Thyroid gland (tissue), 4 donors: ENCODE measurements at places on chromosomes 4 and X.
A peak's percentile ranks its signal among the peaks of the same experiment; 100 is the strongest.

GRCh38 chr4:35541888-35542213 lies 702.5 kb downstream of the ARAP2 start:
- DNase-seq: no peak

DNA sequence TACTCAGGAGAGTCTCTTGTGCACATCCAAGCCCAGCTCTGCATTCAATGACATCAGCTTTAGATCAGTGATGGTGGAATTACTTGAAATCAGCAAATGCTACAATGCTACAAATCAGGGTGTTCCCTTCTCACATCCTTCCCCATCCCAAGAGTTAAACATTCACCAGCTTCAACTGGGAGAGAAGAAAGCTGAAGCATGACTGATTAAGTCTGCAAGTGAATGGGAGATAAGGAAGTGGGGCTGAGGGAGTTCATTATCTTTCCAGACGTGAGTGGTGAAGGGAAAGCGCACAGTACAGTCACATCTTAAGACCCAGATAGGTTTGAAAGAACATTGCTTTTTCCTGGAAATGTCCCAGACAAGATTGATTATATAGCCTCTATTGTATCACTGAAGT lies 26.2 kb upstream of the MAP9 start:
- no peak for DNase-seq

DNA sequence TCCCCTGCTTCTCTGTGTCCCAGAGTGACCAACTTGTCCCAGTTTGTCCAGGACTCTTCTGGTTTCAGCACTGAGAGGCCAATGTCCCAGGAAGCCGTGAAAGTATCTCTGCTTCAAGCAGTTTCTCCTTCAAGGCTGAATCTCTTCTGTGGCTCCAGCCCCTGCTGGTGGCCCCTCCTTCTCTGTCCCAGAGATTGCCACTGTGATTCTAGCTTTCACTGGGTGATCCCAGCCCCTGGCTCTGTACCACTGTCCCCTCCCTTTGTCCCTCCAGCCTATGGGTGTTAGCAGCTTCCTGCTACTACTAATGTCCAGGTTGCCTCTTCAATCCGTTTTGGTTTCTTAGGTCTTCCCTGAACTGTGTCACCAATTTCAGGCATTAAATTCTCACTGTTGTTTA lies 70.5 kb downstream of the SOX3 start:
- DNase-seq: peak; percentile 2

DNA sequence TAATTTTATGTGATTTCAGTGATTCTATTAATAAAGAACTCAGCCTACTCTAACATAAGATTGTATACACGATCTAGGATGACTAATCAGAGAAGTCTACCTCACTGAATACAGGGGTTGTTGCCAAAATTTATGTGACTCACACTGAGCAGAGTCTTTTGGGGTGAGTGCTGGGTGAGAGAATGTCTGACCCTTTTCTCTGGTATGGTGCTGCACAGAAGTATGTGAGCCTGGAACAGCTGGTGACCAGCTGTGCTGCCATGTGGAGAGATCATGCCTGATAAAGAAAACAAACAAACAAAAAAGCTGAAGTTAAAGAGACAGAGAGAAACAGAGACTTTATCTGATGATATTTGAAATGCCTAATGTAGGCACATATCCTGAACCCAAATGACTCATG lies 618.1 kb upstream of the GRIA3 start:
- DNase-seq: no peak
